Liver (tissue), 10 donors: ENCODE measurements at places on chromosomes 1 and 21. TPM values are rescaled to one million over a fixed set of nuclear protein-coding genes. Genes with fewer than 3 reads are reported as not detected.

DNA sequence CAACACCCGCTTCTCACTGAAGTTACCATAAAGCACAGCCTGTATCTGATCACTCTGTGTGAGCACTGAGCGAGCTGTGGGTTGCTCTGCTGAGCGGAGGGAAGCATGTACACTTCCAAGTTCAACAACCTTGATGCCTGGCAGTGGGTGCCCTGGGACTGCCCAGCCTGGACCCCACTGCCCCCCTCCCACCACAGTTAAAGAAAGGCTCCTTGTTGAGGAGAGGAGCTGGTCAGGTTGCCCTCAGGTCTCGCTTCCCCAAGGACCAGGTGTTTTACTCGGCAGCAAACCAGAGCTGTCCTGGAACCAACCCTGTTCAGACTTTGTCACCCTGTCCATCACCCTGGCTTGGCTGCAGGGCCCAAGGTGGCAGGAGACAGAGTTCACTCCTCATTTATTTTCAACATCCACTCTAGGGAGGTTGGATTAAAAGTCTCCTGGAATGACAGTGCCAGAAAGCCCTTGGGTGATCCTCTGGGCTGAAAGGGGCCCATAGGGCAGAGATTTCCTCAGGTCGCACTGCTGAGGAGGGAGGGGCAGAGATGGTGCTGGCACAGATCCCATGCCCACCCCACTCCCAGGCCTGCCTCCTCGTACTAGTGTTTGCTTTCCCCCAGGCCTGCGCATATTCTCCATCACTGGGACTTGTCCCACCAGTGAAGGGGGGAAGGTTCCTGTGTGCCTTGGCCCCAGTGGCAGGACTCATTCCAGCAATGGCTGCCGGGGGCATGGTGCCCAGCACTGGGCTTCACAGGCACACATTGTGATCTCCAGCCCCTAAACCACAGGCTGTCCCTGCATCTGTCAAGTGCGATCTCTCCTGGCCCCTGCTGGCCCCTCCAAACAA lies 101.7 kb downstream of the TRABD2B start:
- DNase-seq = no peak
- H3K4me1 ChIP-seq = peaks cover 12% of the 10 kb centered on the region
- H3K27ac ChIP-seq = no peak overlapping the region
- H3K4me3 ChIP-seq = no peak overlapping the region
- H3K27me3 ChIP-seq = no peaks in the 10 kb centered on the region

The STIL gene
- total RNA-seq = 20.5 TPM

The PRRC2C gene
- 33.6 TPM for total RNA-seq

GRCh38 chr1:84048820-84049219 lies 49.9 kb upstream of the TTLL7 start:
- DNase-seq = no peak
- no peaks in the 10 kb centered on the region for H3K27me3 ChIP-seq
- no peak overlapping the region for H3K27ac ChIP-seq
- no peak overlapping the region for H3K4me3 ChIP-seq
- H3K4me1 ChIP-seq = no peaks in the 10 kb centered on the region
- no peaks in the 10 kb centered on the region for H3K36me3 ChIP-seq

DNA sequence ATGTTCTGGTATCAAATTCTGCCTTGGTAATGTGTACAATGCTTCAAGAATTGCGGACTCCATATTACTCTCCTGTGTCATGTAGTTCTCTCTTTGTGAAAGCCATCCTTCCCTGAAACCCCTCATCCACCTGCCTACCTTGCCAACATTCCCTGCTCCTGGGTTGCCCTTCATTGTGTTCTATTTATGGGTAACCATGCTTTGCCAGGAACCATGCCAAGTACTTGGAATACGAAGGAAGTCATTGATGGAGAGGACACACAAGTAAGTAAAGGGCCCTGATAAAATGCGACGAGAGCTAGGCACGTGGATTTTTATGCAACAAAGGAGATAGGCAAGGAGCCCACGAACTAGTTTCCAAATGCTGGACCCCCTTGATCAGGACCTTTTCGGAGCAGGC lies 300.8 kb downstream of the DISC1 start:
- no peaks in the 10 kb centered on the region for H3K27me3 ChIP-seq
- H3K4me3 ChIP-seq = no peak overlapping the region
- DNase-seq = no peak
- H3K27ac ChIP-seq = no peak overlapping the region
